ENCODE measurements at places on chromosomes 1 and 21. TPM values are rescaled to one million over a fixed set of nuclear protein-coding genes. Genes with fewer than 3 reads are reported as not detected.
A peak's percentile ranks its signal among the peaks of the same experiment; 100 is the strongest.

DNA sequence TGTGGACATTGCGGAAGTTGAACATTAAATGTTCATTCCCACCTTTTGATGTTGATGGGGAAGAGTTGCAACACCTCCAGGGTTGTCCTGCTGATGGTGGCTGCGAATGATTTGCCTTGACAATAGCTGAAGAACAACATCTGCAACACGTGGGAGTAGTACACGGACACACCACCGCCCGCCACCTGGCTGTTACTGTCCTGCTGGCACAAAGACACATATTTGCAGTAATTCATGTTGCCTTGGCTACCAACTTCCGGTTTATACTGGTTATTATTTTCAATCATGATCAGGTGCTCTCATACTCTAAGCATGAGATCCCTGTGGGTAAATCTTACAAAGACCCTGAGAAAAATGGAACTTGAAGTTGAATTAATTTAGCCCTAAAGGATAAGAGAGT is 55.2 kb downstream of the UBR4 start:
- DNase-seq, result no peak

GRCh38 chr1:216523449-216524190 is 100.4 kb upstream of the USH2A start:
- DNase-seq, result peak; percentile 19

DNA sequence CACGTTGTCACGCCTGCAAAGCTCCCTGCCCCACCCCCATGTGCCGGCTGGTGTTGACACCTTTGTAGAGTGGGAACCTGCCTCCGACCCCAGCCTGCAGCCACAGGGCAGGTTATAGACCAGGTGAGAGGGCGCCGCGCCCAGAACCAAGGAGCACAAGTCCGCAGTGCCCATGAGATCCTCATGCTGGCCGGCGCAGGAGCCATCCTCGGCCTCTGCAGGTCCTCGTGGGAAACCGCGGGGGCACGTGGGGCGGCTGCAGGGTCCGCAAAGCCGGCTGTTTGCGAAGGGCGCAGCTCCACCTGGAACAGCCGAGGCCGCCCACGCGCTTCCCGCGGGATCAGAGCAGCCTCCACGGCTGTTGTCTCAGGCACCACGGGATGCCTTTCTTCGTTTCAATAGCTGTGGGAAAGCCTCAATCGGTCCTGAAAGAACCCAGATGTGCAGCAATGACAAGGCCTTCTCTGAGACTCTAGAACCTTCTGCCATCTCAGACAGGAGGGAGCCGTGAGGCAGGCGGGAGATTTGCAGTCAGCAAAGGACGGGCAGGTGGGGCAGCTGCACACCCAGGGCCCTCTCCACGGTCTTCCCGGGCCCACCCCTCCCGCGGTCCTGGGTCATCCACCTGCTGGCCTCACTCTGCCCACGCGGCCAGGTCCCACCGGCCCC is 29.9 kb downstream of the POFUT2 start:
- no peak for DNase-seq

The RXRG gene
- polyA plus RNA-seq, result not detected

The ITGB2 gene
- not detected for polyA plus RNA-seq

All from BJ (cell line).